ENCODE measurements at places on chromosomes 6 and 20.

DNA sequence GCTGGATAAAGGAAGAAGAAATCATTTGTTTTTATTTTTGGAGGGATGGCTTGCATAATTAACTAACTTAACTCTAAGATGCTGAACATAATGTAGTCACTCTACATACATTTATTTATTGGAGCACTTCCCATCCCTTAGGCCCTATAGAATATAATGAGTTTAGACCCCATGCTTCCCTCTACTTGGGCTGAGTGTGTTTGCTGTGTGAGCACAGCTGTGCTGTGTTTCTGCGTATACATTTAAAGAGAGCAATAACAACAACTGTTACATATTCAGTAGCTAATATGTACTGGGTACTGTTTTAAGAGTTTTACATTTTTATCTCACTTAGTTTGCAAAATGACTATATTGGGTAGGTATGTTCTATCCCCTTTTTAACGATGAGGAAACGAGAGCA lies 736.6 kb upstream of the NRSN1 start:
- no peak for DNase-seq

DNA sequence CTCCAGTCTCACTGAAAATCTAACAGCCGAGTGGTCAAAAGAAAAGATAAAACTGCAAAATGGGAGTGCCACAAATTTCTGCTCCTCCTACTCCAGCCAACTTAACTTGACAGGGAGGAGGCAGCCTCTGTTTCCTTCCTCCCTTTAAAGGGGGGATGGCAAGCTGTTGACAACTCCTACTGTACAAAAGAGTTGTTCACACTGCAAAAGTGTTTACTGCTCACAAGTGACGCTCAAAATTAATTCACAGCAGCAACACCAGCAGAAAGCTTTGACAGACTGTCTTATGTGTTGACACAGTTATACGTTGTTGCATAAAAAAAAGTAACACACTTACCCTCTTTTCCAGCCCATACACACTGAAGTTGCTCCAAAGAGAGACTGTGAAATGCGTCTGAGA lies 169.8 kb downstream of the BACH2 start:
- no peak for DNase-seq

GRCh38 chr6:36371211-36371610 lies 16.3 kb downstream of the ETV7 start:
- DNase-seq = no peak

DNA sequence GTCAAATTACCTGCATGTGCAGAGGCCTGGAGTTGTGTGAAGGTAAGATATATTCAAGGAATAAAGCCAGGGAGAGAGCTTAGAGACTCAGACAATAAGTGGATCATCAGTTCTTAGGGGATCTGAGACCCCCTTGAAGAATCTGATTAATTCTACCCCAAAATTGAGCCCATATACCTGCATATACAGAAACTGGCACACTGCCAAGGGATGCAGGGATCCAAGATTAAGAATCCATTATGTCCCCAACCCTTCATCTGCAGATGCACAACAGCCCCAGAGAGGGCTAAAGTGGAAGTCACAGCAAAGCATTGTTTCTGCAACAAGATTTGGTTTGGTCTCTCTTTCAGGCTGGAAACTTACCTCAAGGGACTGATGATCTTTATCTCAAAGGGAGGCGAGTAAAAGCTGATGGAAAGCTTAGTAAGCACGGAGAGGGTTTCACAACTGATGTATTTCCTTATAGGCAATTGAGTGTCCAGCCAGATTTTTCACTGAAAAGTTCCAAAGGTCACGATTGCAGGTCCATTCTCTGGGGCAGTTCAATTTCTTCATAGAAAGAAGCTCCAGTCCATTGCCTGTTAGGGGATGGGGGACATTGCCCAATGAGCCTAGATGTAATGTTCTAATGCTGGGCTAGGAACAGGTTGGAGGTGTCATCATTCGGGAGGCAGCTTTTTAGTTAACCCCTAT lies 20.9 kb upstream of the STK35 start:
- no peak for DNase-seq

GRCh38 chr20:4083098-4083865 lies 67.9 kb upstream of the RNF24 start:
- DNase-seq = no peak

GRCh38 chr6:27056615-27057014 lies 190.9 kb upstream of the PRSS16 start:
- DNase-seq = no peak

DNA sequence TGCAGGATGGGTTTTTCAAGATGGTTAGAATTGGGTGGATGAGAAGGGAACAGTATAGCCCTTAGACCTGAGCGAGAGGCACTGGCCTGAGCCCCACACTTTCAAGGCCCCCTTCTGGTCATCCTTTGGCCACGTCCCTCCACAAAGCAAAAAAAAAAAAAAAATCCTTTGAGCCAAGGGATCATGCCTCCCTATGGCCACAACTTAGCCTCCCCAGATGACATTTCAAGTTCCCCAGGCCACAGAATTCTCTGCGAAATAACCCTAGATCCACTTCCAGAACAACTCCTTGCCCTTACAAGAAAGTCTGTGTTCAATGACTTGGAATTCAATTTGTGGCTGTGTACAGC lies 30.4 kb downstream of the ELOVL2 start:
- DNase-seq = no peak

DNA sequence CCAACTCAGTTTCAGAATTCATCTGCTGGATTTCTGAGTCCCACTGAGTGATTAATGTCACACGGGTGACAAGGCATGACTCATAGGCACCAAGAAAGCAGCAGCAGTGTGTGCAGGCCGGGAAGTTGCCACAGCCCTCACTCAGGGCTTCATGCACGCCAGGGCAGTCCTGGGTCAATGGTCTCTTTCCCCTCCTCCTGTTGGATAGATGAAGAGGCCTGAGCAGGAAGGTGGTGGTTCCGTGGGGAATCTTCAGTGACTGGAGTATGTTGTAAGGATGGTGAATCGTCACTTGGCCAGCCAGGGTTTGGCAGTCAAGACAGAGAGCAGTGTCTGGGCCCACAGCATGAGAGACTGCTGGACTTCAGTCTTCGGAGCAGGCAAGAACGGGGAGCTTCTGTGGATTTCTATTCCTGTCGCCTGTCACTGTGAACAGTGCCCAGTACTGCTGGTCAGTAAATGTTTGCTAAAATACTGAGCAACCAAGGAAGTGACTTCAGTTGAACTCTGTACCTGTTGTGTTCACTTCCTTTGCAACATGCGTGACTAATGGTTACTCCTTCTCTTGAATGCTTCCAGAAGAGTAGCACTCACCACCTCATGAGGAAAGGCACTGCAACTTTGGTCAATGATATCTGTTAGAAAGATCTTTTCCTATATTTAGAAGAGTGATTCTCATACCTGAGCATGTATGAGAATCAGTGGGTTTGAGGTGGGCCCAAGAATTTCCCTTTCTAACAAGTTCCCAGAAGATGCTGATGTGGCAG lies 62.0 kb upstream of the CD93 start:
- peak; percentile 39 for DNase-seq

GRCh38 chr6:64217721-64218620 lies 582.4 kb downstream of the PHF3 start:
- no peak for DNase-seq

DNA sequence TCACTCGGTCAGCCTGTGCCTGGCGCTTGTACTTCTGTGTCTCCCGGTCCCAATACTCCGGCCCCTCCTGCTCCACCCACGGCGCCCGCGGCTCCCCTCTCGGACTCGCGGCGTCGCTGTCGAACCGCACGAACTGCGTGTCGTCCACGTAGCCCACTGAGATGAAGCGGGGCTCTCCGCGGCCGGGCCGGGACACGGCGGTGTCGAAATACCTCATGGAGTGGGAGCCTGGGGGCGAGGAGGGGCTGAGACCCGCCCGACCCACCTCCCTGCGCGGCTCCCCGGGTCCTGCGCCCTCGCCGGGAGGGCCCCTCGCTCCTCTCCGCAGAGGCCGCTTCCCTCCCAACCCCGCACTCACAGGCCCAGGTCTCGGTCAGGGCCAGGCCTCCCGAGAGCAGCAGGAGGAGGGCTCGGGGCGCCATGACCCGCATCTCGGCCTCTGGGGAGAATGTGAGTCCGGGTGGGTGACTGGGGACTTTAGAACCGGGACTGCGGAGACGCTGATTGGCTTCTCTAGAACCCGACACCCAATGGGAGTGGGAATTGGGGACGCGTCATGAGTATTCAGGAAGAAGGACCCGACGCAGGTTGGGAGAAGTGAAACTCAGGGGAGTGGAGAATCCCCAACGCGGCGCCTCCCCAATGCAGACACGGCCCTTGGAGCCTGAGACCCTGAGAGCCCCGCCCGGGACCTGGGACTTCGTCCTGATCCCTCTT lies at the start of gene HLA-C:
Gene HLA-C, minus strand, starts transcription at position 452 of the 717 bp plus-strand sequence. Its CDS starts 21 bp downstream, at position 431.
- DNase-seq = peak; percentile 90

GRCh38 chr6:84860920-84861319 lies 96.5 kb upstream of the TBX18 start:
- DNase-seq = no peak

Data from RWPE2 (cell line).